Stimulated activated CD8-positive, alpha-beta memory T cell treated with anti-CD3 and anti-CD28 coated beads, Interleukin-4, amount 100 ng/mL, for 1 hour (primary cell): ENCODE measurements at places on chromosomes 6 and 20.

- no peak for DNase-seq
These were observed 621 bp downstream of the NOL7 start for GRCh38 chr6:13615792-13616120.

- DNase-seq, result no peak
These were observed 30.0 kb downstream of the RSPO3 start for GRCh38 chr6:127148511-127148910.

DNA sequence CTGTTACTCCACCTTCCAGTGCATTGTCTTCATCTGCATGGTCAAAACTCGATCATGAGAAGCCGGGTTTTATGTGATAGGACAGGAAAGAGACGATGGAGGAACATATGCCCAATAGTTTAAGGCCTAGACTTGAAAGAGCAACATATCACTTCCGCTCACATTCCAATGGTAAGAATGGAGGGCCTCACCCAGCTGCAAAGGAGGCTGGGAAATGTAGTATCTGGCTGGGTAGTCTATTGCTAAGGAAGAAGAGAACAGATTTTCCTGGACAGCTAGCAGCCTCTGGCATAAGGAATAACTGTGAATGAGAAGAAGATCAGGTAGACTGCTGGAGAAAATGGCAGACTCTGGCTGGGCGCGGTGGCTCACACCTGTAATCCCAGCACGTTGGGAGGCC, 19.2 kb downstream of the FITM2 start:
- no peak for DNase-seq

- no peak for DNase-seq
These were observed 33.9 kb upstream of the VGLL2 start for GRCh38 chr6:117231466-117231865.

DNA sequence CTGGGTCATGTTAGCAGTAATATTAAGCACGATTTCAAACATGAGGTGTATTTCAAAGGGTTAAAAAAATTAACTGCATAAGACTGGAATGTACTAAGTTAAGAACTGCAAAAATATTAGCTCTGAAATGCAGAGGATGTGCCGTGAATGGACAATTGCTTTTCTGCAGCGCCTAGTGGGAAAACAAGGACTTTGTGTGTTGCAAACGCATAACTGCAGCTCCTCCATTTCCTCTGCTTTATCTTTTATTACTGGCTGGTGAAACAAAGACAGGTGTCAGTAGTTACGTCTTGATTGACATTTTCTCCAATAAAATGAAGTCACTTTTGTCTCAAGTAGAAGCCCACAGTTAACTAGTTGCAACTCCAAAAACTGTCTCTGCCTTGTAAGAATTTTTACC, 1.7 kb downstream of the PDE7B start:
- DNase-seq, result no peak

GRCh38 chr6:11978169-11978987, 33.7 kb upstream of the HIVEP1 start:
- no peak for DNase-seq

GRCh38 chr20:37994512-37994911, 38.7 kb downstream of the TTI1 start:
- DNase-seq, result no peak

DNA sequence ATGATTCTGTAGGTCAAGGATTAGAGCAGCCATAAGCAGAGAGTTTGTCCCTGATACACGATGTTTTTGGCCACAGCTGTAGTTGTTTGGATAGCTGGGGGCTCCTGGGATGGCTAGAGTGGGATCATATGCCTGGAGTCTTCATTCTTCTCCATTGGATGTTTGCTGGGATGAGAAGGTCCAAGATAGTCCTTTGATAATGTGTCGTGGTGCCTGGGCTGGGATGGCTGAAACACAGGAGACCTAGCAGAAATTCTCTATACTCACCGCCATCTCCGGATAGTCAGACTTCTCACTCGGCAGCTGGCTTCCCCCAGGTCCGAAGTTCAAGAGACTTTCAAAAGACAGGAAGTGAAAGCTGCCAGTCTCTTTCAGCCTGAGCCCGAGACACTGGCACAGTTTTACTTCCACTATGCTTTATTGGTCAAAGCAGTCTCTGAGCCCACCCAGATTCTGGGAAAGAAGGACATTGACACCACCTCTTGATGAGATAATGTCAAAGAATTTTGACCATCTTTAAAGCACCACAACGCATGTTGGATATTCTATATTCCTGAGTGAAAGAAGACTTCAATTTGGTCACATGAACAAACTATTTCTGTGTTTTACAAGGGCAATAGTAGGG, 16.0 kb downstream of the MARCKS start:
- DNase-seq, result no peak

- DNase-seq, result no peak
These were observed 85.6 kb downstream of the MYB start for GRCh38 chr6:135266675-135267074.

GRCh38 chr6:52254731-52255378, 10.6 kb upstream of the IL17F start:
- DNase-seq, result no peak

DNA sequence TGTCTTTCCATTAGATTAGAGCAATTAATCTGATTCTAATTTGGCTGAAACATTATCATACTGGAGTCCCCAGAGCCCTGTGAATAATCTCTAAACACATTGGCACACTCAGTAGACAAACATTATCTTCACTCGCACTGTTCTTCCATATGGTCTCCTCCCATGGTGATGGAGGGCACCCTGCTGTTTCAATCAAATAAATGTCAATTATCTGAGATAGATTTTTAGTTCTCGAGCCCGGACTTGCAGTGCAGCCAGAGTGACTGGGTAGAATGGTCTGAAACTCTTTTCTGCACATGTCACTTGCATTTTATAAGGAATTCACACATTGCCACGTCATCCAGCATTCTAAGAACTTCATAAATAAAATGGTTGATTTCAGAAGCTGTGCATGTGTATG, 90.6 kb upstream of the MAP3K7 start:
- no peak for DNase-seq

DNA sequence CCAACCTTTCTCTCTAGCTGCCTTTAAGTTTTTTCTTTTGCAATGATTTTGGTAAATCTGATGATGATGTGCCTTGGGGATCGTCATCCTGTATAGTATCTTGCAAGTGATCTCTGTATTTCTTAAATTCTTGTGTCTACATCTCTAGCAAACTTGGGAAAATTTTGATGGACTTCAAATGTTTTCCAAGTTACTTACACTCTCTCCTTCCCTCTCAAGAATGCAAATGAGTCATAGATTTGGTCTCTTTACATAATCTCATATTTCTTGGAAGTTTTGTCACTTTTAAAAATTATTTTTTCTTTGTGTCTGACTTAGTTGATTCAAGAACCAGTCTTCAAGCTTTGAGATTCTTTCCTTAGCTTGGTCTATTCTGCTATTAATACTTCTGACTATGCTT, 176.4 kb downstream of the TBC1D32 start:
- no peak for DNase-seq

DNA sequence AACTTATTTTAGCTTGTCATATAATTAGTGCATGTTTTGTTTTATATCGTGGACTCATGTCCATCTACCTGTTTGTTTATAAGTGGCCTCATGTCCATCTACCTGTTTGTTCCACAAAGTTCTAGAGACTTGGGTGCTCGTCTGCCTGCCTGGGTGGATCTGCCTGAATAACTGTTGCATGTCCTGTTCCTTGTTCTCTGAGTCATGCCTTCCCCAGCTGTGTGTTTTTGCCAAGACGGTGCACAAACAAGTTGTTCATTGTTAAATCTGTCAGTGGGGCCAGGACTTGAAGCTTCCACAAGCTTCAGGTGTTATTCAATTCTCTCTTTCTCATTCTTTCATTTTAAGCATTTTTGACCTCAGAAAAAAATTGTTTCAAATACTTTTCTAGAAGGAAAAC, 358.0 kb upstream of the CITED2 start:
- no peak for DNase-seq

GRCh38 chr20:63697868-63698545, 1.6 kb downstream of the TNFRSF6B start:
- DNase-seq, result no peak

GRCh38 chr6:29759457-29759856, 36.2 kb downstream of the HLA-F start:
- no peak for DNase-seq

- DNase-seq, result no peak
These were observed 16.4 kb upstream of the KIFC1 start for GRCh38 chr6:33375143-33375671.

DNA sequence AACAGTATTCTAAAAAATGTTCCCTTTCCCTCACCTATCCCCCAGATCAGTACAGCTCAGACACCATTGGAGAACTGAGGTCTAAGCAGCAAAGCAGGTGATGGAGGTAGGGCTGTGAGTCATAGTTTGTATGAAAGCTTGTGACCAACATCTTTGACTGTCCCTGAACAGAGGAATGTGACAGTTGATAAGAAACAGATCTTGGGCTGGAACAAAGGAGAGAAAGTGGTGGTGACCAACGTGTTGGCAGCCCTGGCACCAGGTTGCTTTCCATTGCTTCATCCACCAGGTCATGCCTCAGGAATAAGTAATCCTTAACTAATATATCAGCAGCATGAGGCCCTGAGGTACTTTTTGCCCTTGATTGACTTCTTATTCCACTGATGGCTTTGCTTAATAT, 19.9 kb upstream of the CRIP3 start:
- DNase-seq, result no peak

DNA sequence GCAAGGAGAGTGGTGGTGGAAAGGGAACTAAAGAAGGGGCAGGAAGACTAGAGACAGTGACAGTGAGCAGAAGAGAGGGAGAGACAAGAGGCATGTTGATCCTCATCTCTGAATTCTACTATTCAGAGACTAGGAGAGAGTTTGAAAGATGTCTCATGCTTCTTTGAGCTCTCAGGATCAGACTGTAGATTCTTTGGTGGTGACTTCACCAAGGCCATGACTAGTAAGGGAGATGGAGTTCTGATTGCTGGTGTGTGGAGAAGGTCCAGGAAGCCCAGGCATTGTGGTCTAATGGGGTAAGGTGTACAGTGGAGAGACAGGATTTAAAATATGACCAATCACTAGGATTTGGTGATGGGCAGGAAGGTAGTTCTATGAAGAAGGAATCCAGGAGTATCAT, 713 bp downstream of the WFDC9 start:
- no peak for DNase-seq

GRCh38 chr20:17505636-17506517, 25.3 kb downstream of the BFSP1 start:
- DNase-seq, result no peak

DNA sequence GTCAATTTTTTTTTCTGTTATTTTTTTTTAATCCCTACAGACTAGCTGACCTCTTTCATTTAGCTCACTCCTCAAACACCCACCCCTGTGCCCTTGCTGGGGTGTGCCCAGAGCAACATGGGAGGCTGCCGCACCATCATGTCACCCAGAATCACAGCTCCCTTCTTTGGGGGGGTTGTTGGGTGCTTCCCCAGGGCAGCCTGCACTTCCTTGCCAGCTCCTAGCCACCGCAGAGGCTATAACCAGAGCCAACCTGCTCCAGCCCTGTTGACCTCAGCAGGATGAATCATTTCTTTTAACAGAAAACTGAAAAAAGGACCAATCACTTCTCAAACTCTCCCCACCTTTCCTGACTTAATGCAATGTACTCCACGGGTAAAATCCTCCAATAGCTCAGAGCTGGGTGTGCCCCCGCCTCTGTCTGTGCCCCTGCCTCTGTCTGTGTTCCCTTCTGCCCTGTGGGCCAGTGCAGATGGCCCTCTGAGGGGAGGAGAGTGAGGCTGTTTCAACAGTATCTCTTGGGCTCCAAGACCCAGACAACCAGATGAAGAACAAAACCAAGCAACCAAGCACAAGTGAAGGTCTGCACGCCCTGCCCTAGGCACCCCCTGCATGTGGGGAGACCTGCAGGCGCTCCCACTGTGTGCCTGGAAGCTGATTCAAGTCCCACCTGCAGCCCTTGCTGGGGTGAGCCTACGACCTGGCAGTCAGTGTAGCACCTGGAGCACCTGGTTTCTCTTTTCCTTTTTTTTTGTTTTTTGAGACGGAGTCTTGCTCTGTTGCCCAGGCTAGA, 67.7 kb downstream of the PYGB start:
- no peak for DNase-seq

GRCh38 chr20:13119583-13119982, 101.5 kb upstream of the ISM1 start:
- DNase-seq, result no peak

DNA sequence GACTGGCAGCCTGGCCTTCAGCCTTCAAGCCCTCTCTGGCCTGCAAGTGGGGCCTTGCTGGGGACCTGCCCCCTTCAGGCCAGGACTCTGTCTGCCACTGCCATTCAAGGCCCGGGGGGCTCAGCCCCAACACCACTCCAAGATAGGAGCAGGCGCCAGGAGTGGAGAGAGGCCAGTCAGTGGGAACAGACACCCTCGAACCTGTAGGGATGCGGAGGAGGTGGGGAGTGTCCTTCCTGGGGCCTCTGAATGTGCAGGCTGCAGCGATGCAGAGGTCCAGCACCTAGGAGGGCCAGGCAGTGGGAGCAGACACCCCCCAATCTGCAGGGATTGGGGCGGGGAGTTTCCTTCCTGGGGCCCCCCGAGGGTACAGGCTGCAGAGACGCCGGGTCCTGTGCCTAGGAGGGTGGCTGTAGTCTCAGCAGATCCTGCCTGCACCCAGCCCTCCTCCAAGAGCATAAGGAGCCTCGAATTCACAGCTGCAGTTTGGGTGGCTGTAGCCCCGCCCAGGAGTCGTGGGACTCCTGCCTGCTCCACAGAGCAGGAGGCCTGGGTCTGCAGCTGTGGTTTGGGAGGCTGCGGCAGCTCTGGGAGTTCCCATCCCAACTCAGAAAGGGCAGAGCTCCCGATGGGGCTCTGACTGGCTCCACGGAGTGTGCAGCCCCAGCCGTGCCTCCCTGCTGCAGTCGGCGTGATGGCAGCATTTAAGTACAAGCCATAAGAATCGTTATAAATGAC, 33.1 kb downstream of the NR2E1 start:
- DNase-seq, result no peak

DNA sequence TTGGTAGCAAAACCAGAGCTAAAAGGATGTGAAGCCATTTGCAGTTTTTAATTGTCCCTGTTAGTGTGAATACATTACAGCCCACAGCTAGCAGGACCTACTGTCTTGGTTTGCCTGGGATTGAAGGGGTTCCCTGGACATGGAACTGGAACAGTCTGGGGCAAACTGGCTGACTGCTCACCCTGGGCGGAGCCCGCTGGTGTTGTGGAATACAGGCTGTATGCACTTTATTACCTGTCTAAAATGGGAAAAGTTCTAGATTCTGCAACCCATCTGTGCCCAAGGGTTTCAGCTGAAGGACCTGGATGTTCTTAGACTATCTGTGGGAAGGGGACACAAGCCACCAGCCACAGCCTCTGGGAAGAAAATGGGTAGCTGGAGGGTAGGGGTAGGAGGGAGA, 12.2 kb upstream of the CDKN1A start:
- no peak for DNase-seq

DNA sequence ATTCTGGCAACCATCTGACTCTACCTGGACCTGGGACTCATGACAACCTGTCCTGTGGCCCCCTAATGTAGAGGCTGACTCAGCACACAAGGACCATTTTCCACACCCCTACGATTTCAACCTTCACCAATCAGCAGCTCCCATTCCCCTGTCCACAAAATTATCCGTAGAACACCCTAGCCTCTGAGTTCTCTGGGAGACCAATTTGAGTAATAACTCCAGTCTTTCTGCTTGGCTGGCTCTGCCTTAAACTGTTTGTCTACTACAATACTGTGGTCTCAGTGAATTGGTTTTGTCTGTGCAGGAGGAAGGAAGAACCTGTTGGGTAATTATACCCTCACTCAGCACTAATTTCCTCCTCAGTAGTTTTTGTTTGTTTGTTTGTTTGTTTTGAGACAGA, 99.3 kb upstream of the MRPS10 start:
- DNase-seq, result no peak

- no peak for DNase-seq
These were observed 1.2 kb upstream of the PHACTR3 start for GRCh38 chr20:59603176-59603575.
